Activated naive CD4-positive, alpha-beta T cell treated with anti-CD3 and anti-CD28 coated beads for 36 hours (primary cell): ENCODE measurements at places on chromosomes 5 and 9. TPM values are rescaled to one million over a fixed set of nuclear protein-coding genes. Genes with fewer than 3 reads are reported as not detected.

DNA sequence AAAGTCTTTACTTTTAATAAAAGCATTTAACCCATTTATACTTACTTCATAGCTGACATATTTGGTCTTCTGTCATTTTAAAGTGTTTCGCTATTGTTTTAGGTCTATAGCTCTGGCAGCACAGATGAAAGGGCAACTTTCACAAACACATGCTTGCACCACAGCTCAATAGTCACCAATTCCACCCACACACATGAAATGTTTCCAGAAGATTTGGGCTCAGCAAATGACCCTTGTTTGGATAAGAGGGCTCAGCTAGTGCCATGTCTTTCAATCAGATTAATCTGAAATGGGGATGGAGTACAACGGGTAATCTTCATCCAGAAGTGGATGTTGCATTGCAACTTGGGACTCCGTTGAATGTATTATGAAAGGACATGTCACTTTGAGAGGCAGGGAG lies 176.0 kb downstream of the FGF18 start:
- DNase-seq = no peak

DNA sequence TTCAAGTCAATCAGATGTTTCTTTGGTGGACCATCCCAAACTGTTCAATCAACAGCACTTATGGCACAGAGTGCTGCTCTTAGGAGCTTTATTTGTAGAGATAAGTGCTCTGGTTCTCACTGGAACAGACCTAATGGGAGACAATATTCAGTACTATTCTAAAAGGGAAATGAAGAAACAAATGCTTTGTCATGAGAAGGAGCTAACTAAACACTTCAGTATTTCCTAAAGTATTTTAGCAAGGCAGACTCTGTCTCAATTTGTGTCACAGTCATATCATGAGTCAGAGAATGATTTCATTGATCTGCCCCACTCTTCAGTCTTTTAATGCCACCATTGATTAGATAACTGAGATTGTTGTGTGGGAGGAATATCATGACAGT lies 175.3 kb downstream of the SLF1 start:
- DNase-seq = no peak

PPP6C gene
- total RNA-seq = 43.6 TPM

- no peak for DNase-seq
Measured at GRCh38 chr5:108084105-108084504, 297.8 kb downstream of the FBXL17 start.

ALDOB gene
- not detected for total RNA-seq

SPINK9 gene
- total RNA-seq = not detected

GRCh38 chr9:85172001-85172978 lies 502.8 kb downstream of the NTRK2 start:
- no peak for DNase-seq

- DNase-seq = no peak
Measured at GRCh38 chr5:127076315-127077129, 3.2 kb upstream of the C5orf63 start.

F2R gene
- total RNA-seq = 0.42 TPM

NPR2 gene
- 3.6 TPM for total RNA-seq

GFI1B gene
- not detected for total RNA-seq

- DNase-seq = no peak
Measured at GRCh38 chr5:174082286-174082685, 36.8 kb downstream of the NSG2 start.

DNA sequence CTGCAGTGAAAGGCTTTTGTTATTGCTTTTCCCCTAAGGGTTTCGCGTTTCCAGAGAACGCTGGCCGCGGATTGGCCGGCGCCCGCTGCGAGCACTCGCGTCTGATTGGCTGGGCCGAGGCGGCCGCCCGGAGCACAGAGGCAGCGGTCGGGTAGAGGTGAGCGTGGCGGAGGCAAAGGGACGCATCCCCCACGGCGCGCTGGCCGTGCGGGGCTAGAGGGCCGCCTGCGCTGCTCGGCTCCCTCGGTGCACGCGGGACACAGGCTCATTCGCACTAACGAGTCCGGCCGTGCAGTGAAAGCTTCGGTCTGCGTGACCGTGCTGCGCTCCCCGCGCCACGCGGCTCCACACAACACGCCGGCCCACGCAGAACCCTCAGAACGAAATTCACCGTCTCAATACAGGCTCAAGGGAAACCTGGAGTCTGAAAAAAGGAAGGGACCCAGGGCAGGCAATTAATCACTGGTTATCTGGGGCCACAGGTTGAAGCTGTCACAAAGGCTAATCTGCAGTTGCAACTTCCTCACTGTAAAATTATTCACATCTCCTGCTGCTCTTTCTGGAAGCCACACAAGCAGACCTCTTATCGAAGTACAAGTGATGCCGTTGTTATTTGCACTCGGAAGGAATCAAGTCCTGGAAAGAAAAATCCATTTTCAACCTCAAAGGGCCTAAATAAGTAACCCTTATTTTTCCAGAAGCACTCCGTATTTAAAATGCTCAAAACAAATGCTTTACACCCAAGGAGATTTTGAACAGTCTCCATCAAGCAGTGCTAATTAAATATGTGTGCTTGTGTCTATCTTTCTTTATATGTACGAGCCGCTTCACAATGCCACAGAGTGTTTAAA lies 94.6 kb downstream of the ZNF608 start:
- no peak for DNase-seq

- DNase-seq = no peak
Measured at GRCh38 chr9:134384811-134385479, 58.7 kb downstream of the RXRA start.

DNA sequence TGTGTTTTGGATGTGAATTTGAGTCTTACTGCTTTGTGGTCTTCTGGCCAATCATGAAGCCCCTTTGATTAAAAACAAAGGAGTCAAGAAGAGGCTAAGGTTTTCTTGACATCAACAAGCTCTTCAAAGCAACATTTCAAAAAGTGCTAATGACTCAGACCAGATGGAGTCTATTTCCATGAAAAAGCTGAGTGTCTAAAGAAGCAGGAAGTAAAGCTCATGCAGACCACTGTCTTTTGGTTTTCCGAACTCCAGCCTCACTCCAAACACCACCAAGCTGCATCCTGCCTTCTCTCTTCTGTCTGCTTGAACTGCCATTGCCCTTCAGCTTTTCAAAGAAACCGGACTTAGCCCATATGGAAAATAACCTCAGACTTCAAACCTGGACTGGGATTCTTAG lies 115.2 kb downstream of the PRDM6 start:
- DNase-seq = no peak

GRCh38 chr5:6576861-6577501 lies 55.9 kb downstream of the NSUN2 start:
- DNase-seq = peak; percentile 44

GRCh38 chr5:178619390-178619789 lies 7.5 kb downstream of the CLK4 start:
- no peak for DNase-seq
